ENCODE measurements at places on chromosomes 7 and 10.

- no peak for DNase-seq
These were observed 92.7 kb upstream of the RET start for GRCh38 chr10:42984035-42984610.

- DNase-seq = no peak
These were observed 573.4 kb upstream of the CNTNAP2 start for GRCh38 chr7:145543242-145543641.

DNA sequence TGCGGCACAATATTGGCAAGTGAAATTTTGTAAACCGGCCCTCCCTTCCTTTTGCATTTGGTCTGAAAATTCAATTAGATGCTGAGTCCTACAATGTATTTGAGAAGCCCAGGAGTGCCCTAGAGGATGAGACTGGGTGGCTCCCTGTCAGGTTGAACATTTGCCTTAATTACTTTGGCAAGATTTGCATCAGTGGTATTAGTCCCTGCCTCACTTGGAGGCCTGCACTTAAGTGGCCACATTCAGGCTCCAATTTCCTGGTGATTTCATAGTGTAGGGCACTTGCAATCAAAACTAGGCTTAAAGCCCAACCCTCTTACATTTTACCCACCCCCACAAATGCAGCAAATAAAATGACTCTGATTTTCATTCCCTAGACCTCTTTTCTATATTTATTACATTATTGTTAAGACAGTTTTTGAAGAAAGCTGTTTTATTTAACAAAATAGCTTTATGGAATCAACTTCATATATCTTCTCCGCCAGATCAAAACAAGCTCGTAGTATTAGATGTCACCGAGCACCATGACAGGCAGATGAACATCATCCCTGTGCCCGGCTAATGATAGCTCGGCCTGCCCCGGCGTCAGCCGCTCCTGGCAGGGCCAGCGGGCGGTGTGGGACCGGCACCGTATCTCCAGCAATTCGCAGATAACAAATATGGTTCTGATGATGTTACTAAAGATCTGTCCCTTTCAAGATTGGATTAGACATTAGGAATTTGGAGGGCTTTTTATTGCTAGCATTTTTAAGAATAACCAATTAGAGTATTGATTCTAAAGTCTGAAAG, 73.6 kb downstream of the EGFR start:
- no peak for DNase-seq

DNA sequence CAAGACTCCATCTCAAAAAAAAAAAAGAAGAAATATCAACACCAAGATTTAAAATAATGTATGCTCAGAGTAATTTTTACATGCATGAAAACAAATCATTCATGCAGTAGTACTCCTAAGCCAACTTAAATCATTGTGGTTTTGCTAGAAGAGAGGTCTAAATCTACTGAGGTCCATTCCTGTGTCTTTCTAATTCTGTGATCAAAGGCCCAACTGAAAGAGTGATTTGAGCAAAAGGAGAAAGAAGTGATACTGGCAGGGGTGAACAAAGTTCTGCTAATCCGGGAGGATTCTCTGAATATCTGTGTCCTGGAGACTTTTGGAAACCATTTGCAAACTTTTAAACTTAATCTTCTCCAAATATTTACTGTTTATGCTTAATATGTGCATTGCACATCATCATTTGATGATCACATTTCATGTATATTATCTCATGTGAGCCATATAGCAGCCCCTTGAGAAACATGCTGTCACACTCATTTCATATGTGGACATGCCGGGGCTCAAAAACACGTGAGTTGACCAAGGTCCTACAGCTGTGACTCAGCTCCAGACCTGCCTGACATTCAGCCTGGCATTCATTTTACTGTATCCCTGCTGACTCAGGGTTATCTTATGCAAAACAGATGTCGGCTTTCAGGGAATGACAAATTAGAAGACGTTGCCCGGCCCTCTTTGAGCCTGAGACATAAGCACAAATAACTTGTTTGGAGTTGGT, 76.4 kb downstream of the FAM107B start:
- DNase-seq = no peak

DNA sequence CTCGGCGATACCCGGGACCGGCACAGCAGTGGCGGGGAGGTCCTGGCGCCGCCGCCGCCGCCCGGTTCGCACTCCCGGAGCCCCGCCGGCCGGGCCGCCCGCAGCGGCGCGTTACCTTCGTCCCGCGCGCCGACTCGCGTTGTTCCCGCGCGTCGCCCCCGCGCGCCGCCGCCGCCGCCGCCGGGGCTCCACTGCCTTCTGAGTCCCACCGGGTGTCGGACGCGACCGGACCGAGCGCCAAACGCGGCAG, at the start of gene EZH2:
Gene EZH2 (minus strand): TSS at position 243 of the 250 bp plus-strand sequence. CDS start 36,993 bp downstream, outside the sequence.
- no peak for DNase-seq

- no peak for DNase-seq
These were observed 11.6 kb upstream of the ATP6V0E2 start for GRCh38 chr7:149862156-149862555.

GRCh38 chr7:80508440-80508839, 3.4 kb downstream of the GNAT3 start:
- no peak for DNase-seq

- DNase-seq = no peak
These were observed 57.9 kb downstream of the ZNF438 start for GRCh38 chr10:30973737-30974136.

GRCh38 chr10:36469585-36469984, 655.8 kb upstream of the ANKRD30A start:
- no peak for DNase-seq

DNA sequence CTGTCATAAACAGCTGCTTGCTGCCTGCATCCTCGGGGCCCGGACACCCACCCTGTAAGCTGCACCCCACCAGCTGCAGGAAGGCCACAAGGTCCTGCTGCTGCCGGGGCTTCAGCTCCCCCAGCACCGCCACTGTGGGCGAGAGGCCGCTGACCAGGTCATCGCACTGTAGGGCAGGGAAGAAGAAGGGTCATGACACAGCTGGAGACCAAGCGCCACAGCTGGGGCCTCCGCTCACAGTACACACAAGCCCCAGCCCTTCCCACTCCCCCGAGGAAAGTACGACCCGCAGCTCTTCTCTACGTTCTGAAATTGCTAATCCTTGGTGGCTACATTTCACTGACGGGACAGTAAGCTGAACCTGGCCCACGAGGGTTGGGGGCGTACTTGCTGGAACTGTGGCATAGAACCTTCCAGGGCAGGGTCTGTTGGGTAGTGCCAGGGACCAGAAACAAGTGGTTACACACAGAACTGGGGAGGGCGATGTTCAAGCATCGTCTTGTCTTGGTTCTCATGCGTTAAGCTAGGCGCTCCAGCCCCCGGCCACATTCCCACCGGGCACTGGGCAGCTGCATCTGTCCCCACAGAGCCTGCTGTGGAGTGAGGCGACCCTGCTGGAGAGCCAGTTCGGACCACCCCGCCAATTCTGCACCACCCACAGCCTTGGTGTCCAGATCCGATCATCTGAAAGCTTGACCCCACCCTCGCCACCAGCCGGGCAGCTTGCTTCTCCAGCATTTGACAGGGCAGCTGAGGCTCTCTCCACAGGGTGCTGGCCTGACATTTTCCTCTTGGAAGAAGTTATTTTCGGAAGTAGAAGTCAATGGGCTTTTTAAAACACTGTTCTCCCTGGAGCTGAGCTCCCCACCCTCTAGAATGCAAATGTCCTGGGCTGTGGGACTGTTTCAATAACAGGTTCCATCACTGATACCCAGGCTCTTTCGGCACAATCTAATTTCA, 50.8 kb downstream of the GSDME start:
- DNase-seq = no peak

- DNase-seq = no peak
These were observed 10.5 kb upstream of the EDRF1 start for GRCh38 chr10:125708971-125709503.

DNA sequence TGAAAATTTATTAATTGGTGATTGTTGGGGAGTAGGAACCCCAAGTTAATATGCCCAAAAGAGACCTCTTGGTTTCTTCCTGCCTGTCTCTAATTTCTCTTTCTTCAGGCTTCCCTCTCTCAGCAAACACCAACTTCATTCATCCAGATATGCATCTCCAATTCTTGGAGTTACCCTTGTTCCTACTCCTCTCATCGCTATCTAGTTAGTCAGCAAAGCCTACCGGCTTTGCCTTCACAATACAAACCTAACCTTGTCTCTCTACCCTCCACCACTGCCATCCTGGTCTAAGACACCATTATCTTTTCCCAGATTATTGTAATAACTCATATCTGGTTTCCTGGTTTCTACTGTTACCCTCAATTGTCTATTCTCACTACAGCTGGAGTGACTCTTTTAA, 47.9 kb downstream of the MRPL32 start:
- no peak for DNase-seq

DNA sequence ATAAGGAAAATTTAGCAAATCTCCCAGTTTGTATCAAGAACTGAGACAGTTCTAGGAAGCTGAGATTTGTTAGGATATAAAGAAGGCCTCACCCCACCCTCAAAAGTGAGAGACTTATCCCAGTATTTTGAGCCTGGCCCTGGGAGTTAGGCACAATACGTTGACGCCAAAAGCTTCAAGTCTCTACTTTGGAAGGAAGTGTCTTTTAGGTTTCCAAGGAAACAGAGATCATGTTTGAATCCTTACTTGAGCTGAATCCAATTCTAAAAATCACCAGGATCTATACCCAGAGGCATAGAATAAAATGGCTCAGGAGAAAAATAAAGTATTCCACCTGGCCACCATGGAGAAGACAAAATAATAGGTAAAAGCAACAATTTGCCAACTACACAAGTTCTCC, 115.9 kb upstream of the NRG3 start:
- DNase-seq = no peak

- DNase-seq = no peak
These were observed 942 bp upstream of the KIAA1217 start for GRCh38 chr10:24207781-24208611.

- DNase-seq = no peak
These were observed 164.3 kb downstream of the BUB3 start for GRCh38 chr10:123318516-123318915.

DNA sequence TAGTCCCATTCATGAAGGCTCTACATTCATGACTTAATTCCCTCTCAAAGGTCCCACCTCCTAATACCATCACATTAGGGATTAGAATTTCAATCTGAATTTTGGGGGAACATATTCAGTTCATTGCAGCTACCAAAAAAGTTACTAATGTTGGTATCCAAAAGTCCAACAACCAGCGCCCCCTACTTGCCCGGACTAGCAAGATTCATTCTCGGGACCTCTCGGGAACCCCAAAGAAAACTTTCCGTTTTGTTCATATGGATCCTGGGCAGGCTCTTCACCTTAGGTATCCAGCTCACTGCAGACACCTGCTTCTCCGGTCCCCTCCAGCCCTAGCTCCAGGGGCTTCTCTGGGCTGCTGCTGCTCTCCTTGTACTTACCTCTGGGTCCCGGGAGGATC, 8.9 kb upstream of the GRK5 start:
- DNase-seq = no peak

- no peak for DNase-seq
These were observed 116.0 kb upstream of the C7orf33 start for GRCh38 chr7:148474481-148475025.

GRCh38 chr10:128808921-128809440, 658.1 kb upstream of the MGMT start:
- DNase-seq = no peak

- no peak for DNase-seq
These were observed 723.5 kb downstream of the GRM8 start for GRCh38 chr7:126529254-126529653.

- no peak for DNase-seq
These were observed 18.0 kb upstream of the STARD3NL start for GRCh38 chr7:38160003-38160571.

DNA sequence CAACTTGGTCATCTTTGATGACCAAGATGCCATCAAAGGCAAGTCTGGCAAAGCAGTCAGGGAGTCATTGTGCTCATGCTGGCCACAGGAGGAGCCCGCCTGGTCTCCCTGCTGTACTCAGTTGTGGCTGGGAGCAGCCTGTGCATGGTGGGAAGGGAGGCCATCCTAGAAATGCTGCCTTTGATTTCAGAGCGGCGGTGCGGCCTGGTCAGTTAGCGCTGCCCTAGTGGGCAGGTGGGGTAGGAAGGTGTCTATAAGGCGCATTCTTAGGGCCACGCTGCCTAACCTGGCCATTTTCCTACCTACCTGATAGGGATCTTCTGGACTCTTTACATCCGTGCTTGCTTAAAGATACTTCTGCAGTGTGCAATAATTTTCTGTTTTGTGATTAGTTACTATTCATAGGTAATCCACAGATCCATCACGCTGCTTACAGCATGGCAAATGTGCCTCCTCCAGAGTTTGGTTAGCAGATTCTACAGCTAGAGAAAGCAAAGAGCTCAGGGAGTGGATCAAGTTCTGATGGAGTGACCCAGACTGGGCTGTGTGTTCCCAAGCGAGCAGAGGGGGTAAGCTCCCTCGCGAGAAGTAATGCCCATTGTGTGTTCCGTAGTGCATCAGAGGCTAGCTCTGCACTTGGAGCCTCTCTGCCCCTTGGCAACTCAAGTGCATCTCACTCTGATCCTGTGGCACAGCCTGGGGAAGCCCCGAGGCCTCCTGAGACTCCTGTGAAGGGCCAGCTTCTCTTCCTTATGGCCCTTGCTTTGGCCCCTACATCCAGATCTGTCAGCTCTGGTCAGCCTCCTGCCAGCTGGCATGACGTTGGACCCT, 970.1 kb upstream of the ZNF722 start:
- no peak for DNase-seq

GRCh38 chr10:89296220-89296648, 5.6 kb upstream of the IFIT2 start:
- DNase-seq = no peak

- DNase-seq = no peak
These were observed 209.4 kb downstream of the LRMDA start for GRCh38 chr10:75640803-75641202.

DNA sequence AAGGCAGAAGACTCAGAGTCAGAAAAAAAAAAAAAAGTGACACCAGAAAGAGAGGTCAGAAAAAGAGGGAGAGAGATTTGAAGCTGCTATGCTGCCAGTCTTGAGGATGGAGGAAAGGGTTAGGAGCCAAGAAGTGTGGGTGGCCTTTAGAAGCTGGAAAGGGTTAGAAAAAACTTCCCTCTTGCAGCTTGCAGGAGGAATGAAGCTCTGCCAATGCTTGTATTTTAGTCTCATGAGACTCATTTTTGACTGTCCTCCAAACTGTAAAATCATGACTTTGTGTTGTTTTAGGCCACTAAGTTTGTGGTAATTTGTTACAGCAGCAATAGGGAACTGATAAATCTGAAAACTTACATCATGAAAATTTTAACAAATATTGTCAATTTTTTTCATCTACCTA, 127.7 kb upstream of the NOBOX start:
- no peak for DNase-seq

DNA sequence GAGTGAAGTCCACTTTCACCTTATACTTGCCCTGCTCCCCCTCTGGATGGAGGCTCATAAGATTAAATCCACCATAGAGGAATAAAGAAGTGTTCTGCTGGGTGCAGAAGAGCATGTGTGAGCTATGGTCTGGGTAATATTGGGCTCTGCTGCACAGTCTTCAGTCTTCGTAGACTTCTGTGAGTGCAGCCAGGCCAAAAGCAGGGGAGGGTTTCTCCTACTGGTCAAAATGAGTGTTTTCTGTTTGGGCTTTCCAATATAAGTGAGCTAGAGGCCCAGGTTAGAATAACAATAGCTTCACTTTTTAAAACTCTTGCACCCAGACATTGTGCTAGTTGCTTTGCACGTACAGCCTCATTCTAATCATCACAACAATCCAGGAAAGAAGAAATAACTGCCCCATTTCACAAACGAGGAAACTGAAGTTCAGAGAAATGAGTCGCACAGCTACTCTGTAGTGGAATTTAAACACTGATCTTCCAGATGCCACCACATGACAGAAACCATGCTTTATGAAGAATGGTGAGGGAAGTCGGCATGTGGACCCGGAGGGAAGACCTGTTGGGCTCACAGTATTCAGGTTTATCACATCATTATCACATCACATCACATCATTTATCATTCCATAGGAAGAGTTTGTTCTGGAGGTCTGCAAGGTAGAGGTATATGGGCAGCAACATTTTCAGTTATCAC, 23.8 kb upstream of the MSMB start:
- no peak for DNase-seq

All from Jurkat, Clone E6-1 (cell line).